T-helper 1 cell (primary cell): ENCODE measurements at places on chromosomes 4 and X.

GRCh38 chr4:32022071-32022470 lies 1301.9 kb downstream of the PCDH7 start:
- no peak for DNase-seq

- DNase-seq = no peak
Observed at GRCh38 chrX:28379103-28379502, 208.1 kb upstream of the IL1RAPL1 start.

GRCh38 chrX:2517055-2517454 lies 16.3 kb upstream of the DHRSX start:
- DNase-seq = no peak

- no peak for DNase-seq
Observed at GRCh38 chr4:158965226-158965625, 137.7 kb upstream of the RAPGEF2 start.

GRCh38 chr4:10013722-10014121 lies 7.6 kb downstream of the SLC2A9 start:
- DNase-seq = no peak

- DNase-seq = no peak
Observed at GRCh38 chr4:186144946-186145569, 40.6 kb downstream of the FAM149A start.

GRCh38 chr4:9811806-9812205 lies 30.4 kb downstream of the DRD5 start:
- no peak for DNase-seq
